ENCODE measurements at places on chromosomes 1 and 21.

DNA sequence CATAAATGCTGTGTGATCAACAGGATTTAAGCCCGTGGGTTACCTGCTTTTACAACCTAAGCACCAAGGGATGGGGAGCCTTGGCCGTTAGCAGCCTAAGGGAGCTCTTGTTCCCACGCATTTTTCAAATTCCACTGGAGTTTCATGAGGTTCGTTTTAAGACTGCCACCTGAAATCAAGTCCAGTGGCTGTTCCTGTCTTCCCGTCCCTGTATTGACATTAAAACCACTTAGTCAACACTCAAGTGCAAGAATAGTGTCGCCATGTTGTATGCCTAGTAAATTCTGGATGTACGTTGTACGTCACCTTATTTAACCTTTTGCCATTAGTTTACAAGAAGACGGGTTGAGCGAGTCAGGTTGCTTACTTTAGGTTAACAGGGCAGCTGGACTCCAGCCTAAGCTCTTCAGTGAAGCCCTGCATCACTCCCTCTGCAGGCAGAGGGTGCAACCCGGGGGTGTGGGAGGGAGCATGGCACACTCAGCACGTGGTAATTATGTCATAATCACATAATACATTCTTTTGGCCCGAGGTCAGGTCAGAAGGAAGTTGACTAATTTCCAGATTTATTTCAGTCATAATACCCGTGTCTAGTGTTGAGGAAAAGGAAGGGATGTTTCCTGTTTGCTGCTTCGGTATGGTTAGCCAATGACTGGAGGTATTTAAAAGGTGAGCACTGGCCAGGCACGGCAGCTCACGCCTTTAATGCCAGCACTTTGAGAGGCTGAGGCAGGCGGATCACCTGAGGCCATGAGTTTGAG, 42.5 kb downstream of the CNST start:
- DNase-seq = peak; percentile 57

GRCh38 chr1:185010361-185010760, 35.0 kb upstream of the RNF2 start:
- DNase-seq = no peak

- peak; percentile 45 for DNase-seq
These were observed 68.3 kb upstream of the NEK7 start for GRCh38 chr1:198088360-198089071.

DNA sequence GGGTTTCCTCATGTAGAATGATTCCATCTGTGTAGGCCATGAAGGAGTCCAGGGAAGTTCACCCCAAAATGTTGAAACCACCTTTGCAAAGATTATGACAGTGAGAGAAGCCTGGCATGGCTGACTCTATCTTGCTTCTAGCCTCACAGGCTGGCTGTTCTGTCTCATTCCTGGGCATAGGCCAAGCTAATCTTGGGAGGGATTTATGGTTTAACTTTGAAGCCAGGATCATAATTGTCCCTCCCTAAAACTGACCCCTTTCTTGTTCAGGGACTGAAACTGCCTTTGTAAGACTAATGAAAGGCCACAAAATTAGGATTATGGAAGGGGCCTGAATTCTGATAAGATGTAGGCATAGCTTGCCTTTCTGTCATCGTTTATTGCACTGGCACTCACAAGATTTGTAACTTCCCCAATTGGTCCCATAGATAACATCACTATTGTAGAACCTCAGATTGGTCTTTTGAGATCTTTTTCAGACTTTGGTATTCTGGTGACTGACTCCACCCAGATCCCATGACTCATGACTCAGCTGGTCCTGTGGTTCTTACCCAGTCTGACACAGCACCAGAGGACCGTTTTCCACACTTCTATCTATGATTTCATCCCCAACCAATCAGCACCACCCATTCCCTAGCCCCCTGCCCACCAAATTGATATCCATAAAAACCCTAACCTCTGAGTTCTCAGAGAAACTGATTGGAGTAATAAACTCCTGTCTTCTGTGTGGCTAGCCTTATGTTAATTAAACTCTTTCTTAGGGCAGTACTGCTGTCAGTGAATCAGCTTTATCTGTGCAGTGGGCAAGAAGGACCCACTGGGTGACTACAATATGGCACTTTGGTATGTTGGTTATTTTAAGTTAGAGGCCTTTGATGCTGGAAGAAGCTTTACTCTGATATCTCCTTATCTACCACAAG, 13.6 kb upstream of the LAMTOR5 start:
- DNase-seq = no peak

DNA sequence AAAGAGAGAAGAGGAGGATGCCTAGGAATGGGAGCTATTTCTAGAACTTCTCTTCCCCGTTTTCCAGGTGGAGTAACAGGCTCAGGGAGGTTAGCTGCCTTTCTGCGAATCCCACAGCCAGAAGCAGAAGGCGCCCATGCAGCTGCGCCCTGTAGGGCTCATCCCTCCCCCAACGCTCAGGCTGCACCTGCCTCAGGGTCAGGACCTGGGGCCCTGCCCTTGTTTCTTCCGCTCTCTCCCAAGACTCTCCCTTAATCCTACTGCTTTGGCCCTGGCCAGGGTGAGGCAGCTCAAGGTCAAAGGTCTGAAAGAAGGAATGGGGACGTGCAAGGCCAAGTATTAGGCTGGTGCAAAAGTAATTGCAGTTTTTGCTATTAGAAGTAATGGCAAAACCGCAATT, 30.5 kb upstream of the PADI2 start:
- DNase-seq = no peak

DNA sequence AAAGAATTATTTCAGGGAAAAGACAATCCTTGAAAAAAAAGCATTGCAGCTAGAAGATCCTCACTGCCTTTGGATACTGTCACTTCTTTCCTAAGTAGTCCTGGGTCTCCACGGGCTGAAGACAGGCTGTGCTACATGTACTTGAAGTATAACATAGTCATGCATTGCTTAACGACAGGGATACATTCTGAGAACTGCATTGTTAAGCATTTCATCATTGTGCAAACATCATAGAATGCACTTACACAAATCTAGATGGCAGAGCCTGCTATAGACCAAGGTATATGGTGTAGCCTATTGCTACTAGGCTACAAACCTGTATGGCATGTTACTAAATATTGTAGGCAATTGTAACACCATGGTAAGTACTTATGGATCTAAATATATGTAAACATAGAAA, 54.0 kb downstream of the KIAA0040 start:
- DNase-seq = no peak

GRCh38 chr1:116680752-116681151, 13.2 kb upstream of the IGSF3 start:
- no peak for DNase-seq

DNA sequence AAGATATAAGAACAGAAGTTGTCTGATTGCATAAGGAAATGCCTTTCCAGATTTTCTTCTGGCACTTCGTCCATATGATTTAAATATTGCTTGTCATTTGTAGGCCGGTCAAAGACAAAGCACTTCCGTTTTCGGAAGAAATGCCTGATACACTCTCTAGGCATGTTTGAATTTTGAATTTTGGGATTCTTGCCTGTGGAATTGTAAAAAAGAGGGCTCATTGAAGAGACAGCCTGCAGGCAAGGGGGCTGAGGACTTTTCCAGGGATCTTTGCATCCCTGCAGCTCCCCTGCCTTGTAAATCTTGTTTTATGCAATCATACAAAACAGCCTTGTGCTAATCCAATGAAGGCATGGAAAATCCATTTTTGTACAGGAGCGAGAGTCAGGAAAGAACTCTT, 7.4 kb downstream of the GBP4 start:
- no peak for DNase-seq
